Uterus (tissue), 4 donors: ENCODE measurements at places on chromosomes 1 and 21.

DNA sequence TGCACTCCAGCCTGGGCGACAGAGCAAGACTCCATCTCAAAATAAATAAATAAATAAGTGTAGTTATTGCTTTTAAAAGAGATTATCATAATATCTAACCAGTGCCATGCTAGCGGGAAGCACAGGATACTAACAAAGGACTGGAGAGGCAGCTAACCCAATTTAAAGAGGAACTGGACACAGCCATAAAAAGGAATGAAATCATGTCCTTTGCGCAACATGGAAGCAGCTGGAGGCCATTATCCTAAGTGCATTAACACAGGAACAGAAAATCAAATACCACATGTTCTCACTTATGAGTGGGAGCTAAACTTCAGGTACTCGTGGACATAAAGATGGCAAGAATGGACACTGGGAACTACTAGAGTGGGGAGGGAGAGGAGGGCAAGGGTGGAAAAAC is 54.9 kb downstream of the TM2D1 start:
- H3K4me3 ChIP-seq, result no peak overlapping the region
- H3K27ac ChIP-seq, result no peak overlapping the region
- no peaks in the 10 kb centered on the region for H3K4me1 ChIP-seq
- no peaks in the 10 kb centered on the region for H3K27me3 ChIP-seq
- DNase-seq, result no peak
- H3K36me3 ChIP-seq, result no peaks in the 10 kb centered on the region

GRCh38 chr1:242467556-242468145 is 56.8 kb downstream of the PLD5 start:
- H3K4me1 ChIP-seq, result peaks cover 7% of the 10 kb centered on the region
- no peak overlapping the region for H3K4me3 ChIP-seq
- peak; percentile 64 for DNase-seq
- no peaks in the 10 kb centered on the region for H3K36me3 ChIP-seq

- no peak overlapping the region for H3K4me3 ChIP-seq
- peaks cover 12% of the 10 kb centered on the region for H3K4me1 ChIP-seq
These were observed 5.9 kb downstream of the NRIP1 start for GRCh38 chr21:15058854-15059263.

DNA sequence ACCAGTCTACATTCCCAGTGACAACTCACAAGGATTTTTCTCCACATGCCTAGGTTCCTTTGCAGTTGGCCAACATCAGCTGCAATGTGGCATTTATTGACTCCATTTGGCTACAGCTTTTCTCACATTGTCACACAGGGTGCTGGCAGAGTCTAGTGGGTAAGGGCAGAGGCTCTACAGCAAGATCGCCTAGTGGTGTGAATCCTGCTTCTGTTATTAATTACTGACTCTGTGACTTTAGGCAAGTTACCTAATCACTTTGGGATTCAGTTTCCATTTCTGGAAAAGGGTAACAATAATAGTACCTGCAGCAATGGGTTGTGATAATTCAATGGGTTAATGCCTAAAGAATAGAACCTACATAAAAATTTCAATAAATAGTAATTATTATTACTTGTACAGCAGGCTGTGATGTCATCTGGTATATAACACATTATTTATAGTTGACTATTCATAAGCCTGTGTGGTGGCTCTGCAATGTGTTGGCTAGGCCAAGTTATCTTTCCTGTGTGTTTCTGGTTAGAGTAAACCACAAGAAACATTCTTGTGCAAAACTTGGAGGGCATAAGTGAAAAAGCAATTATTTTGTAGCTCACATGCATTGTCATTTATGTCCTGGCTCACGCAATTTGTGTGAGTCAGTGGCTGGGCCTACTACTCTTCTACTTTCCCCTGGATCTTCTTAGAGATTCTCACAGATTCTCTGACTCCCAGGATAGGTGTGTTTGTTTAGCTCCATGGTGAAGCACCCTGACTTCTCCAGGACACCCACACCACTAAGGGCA is 59.5 kb downstream of the PTGS2 start:
- no peak for DNase-seq
- H3K4me3 ChIP-seq, result no peak overlapping the region
- H3K4me1 ChIP-seq, result no peaks in the 10 kb centered on the region
- no peak overlapping the region for H3K27ac ChIP-seq
- no peaks in the 10 kb centered on the region for H3K36me3 ChIP-seq

DNA sequence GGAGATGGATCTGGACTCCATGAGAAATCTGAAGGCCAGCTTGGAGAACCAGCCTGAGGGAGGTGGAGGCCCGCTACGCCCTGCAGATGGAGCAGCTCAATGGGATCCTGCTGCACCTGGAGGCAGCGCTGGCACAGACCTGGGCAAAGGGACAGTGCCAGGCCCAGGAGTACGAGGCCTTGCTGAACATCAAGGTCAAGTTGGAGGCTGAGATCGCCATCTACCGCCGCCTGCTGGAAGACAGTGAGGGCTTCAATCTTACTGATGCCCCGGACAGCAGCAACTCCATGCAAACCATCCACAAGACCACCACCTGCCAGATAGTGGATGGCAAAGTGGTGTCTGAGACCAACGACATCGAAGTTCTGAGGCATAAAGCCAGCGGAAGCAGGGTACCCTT is 601.5 kb upstream of the ZP4 start:
- no peak overlapping the region for H3K4me3 ChIP-seq
- H3K27me3 ChIP-seq, result no peaks in the 10 kb centered on the region
- no peak for DNase-seq
- H3K36me3 ChIP-seq, result no peaks in the 10 kb centered on the region
- H3K4me1 ChIP-seq, result no peaks in the 10 kb centered on the region

- no peaks in the 10 kb centered on the region for H3K36me3 ChIP-seq
- H3K27me3 ChIP-seq, result no peaks in the 10 kb centered on the region
- no peak overlapping the region for H3K27ac ChIP-seq
- H3K4me3 ChIP-seq, result no peak overlapping the region
These were observed 32.9 kb downstream of the RABIF start for GRCh38 chr1:202856014-202856413.

DNA sequence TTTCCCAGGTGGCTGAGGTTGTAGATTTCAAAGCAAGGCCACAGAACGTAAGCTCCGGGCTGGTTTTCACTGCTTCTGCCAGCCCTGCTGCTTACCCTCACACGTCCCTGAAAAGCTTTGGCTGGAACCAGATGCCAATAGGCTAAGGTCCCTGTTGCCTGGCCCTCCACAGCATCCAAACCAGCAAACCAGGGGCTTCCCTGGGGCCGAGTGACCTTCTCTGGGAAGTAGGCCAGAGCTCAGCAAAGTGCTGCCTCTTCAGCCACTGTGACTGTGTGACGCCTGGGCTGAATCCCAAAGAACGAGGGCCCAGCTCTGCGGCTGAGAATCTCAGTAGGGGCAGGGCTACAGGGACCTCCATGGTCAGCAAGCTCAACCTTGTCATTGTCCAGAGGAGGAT is 28.9 kb upstream of the RBM15 start:
- no peak for DNase-seq
- no peaks in the 10 kb centered on the region for H3K36me3 ChIP-seq
- no peaks in the 10 kb centered on the region for H3K4me1 ChIP-seq
- no peak overlapping the region for H3K27ac ChIP-seq
- H3K27me3 ChIP-seq, result no peaks in the 10 kb centered on the region
- H3K4me3 ChIP-seq, result no peak overlapping the region

DNA sequence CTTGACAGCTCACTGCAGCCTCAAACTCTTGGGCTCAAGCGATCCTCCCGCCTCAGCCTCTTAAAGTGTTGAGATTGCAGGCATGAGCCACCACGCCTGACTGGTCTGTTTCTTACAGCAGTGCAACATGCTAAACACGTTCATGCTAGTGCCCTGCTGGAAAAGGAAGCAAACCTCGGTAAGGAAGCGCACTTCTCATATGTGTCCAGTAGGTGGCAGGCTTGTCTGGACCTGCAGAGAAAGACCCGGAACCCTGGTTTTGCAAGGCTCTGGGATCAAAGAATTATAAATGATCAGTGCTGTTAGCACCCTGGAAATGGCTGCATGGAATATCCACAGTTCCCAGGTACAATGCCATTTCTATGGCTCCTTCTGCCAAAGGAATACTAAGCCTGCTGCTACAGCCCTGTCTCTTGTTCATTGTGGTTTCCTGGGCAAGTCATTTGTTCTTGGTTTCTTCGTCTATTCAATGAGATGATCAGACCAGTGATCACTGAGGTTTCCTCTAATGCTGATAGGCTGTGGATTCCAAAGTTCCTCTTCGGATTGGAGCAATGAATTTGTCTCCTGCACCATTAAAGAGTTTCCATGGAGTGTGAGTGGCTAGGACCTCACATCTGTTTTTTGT is 15.9 kb downstream of the RNU5D-1 start:
- H3K4me3 ChIP-seq, result no peak overlapping the region
- H3K27me3 ChIP-seq, result no peaks in the 10 kb centered on the region
- H3K27ac ChIP-seq, result no peak overlapping the region
- H3K4me1 ChIP-seq, result no peaks in the 10 kb centered on the region

GRCh38 chr1:207006914-207007313 is 25.6 kb downstream of the C1orf116 start:
- no peak for DNase-seq
- H3K4me1 ChIP-seq, result no peaks in the 10 kb centered on the region
- H3K4me3 ChIP-seq, result no peak overlapping the region
- H3K27me3 ChIP-seq, result no peaks in the 10 kb centered on the region

GRCh38 chr1:164443836-164444235 is 115.1 kb upstream of the PBX1 start:
- DNase-seq, result no peak
- no peak overlapping the region for H3K4me3 ChIP-seq
- no peak overlapping the region for H3K27ac ChIP-seq

DNA sequence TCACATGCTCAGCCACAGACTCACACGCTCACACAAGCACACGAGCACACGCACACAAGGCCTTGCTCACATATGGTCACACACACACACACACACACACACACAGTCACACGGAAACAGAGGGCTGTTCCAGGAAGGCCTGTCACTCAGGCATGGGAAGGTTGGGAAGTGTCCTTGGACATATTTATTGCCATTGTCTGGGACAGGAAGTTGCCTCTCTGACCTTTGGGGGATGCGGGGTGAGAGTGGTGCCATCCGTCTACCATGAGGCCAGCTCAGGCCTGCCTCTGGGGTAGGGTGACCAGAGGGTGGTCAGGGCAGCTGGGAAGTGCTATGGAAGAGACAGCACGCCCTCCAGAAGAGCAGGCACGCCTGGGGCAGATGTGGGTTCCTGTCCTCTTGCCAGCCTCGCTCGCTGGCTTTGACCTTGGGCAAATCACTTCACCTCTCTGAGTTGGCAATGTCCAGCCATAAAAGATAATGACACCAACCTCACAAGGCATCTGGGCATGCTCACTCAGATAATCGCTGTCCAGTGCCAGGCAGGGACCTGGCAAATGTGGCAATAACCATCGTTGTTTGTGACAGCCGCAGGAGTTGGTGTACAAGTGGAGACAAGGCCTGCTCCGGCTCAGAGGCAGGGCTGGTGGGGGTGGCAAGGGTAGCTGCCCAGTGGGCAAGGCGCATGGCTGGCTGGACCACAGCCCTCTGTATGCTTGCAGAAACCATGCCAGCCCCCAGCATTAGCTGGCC is 8.0 kb upstream of the GUCA2A start:
- no peaks in the 10 kb centered on the region for H3K4me1 ChIP-seq
- no peaks in the 10 kb centered on the region for H3K27me3 ChIP-seq
- no peak overlapping the region for H3K4me3 ChIP-seq
- no peaks in the 10 kb centered on the region for H3K36me3 ChIP-seq

DNA sequence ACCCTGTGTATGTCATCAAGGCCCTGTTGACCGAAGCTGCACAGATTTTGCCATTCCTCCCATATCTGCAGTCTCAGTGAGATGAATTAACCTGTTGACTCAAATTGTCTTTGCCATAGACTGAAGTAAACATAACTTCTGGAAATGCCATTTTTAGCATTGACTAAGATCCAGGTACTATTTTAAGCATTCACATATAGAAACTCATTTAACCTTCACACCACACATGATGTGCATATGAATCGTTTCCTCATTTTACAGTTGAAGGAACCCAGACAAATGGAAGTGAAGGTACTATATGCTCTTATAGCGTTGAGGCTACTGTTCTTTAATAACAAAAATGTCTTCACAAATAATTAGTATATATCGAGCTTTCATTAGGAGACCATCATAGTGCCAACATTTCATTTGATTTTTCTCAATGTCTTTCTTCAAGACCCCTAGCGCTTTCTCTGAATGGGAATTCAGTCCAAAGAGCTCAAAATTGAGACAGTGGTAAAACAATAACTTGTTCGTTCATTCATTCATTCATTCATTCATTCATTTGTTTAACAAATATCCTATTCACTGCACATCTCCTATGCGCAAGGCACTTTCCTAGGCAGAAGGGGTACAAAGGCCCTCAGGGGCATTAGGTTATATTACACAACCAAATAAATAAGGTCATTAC is 444.7 kb downstream of the ADGRL2 start:
- H3K4me1 ChIP-seq, result no peaks in the 10 kb centered on the region
- H3K27me3 ChIP-seq, result no peaks in the 10 kb centered on the region
- no peak for DNase-seq
- H3K4me3 ChIP-seq, result no peak overlapping the region

GRCh38 chr1:174723816-174724215 is 275.9 kb upstream of the CACYBP start:
- no peaks in the 10 kb centered on the region for H3K4me1 ChIP-seq
- no peaks in the 10 kb centered on the region for H3K36me3 ChIP-seq
- H3K27me3 ChIP-seq, result no peaks in the 10 kb centered on the region
- H3K4me3 ChIP-seq, result no peak overlapping the region
- DNase-seq, result no peak

DNA sequence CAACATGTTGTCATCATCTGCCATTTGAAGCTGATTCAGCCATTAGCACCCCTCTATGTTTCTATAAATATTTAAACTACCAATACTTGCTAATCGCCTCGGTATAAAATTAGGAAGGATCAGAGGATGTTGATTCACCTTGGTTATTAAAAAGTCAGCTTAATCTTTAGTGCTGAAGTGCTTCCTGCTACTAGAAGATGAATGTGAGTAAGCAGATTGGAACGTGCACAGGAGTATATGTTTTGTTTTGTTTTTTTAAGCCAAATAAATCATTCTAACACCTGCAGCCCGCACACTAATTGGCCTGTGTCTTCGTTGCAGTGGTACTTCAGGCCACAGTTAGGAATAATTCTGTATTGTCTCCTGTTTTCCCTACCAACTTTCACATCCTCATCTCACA is 485.7 kb downstream of the AJAP1 start:
- no peaks in the 10 kb centered on the region for H3K27me3 ChIP-seq
- H3K4me1 ChIP-seq, result no peaks in the 10 kb centered on the region
- no peaks in the 10 kb centered on the region for H3K36me3 ChIP-seq
- no peak overlapping the region for H3K27ac ChIP-seq
- no peak for DNase-seq
